Endothelial cell (in vitro differentiated cells): ENCODE measurements at places on chromosomes 12 and 14. TPM values are rescaled to one million over a fixed set of nuclear protein-coding genes. Genes with fewer than 3 reads are reported as not detected.

The RNASE1 gene
- 31.6 TPM for total RNA-seq

The RFLNA gene
- total RNA-seq: 13.3 TPM

The HPD gene
- total RNA-seq: not detected

The PHETA1 gene
- total RNA-seq: 14.8 TPM

DNA sequence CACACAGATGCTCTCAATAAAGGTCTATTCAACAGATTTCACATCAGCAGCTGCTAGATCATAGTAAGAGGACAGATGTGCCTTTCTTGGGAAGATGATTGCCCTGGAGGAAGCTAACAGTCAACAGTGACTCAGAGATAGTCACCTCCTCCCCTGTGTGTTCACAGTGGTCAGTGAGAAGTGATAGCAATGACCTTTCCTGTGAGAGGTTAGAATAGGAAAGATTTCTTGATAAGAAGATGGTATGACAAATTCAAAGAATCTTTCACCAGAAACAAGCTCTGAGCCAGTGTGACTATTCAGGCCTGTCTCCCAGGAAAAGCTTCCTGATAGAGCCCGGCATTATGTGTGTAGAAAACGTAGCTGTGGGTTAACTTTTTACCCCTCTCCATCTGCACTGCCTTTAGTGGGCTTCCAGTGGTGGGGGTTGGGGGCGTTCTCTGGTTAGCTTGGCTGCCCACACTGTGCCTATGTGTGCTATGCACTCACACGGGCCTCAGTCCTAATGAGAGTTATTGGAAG is 66.4 kb upstream of the ARHGAP5 start:
- no peak overlapping the region for H3K27ac ChIP-seq
- H3K27me3 ChIP-seq: peaks cover 3% of the 10 kb centered on the region
- peaks cover 16% of the 10 kb centered on the region for H3K4me1 ChIP-seq
- H3K36me3 ChIP-seq: no peaks in the 10 kb centered on the region
- no peak for DNase-seq

The CCDC85C gene
- total RNA-seq: 42.1 TPM

DNA sequence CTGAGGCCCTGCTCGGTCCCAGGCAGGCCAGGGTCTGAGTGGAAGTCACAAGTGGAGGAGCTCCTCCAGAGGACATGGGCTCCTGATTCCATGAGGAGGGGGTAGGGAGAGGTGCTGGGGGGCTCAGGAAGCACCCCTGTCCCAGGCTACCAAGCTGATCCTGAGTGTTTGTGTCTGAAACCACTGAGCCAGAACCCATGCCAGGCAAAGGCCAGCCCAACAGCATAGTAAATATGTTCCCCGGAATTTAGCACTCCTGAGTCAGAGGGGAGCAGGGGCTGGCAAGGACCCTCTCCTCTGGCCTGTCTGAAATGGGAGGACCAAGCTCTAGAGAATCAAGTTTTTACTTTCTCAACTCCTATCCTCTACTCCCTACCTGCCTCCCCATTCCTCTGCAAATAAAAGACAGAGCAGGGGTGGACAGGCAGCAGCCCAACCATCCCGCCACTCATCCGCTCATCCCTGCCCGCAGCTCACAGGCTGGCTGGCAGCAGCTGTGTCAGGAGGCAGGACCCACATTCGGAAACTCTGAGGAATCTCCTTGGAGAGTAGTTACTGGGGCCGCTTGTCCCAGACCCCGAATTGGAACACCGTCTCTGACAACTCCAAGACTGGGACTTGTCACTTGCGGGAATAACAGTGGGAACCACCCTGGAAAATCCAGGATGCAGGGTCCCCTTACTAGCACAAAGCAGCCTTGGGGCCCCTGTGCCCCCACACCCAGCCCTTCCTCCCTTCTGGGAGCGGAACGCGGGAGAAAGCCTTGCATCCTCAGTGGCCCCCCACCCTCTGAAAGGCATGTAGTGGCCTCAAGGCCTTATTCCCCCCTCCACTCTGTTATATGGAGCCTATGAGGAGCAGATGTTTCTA is 102.5 kb downstream of the ZFP36L1 start:
- no peak overlapping the region for H3K4me3 ChIP-seq
- peaks cover 5% of the 10 kb centered on the region for H3K27me3 ChIP-seq
- H3K4me1 ChIP-seq: peaks cover 36% of the 10 kb centered on the region
- DNase-seq: no peak
- H3K27ac ChIP-seq: no peak overlapping the region
- peaks cover 7% of the 10 kb centered on the region for H3K36me3 ChIP-seq

The CPNE6 gene
- not detected for total RNA-seq

The MYF5 gene
- not detected for total RNA-seq

GRCh38 chr12:125222876-125223275 is 157.6 kb downstream of the AACS start:
- no peak for DNase-seq
- H3K4me3 ChIP-seq: no peak overlapping the region
- H3K27me3 ChIP-seq: no peaks in the 10 kb centered on the region
- no peak overlapping the region for H3K27ac ChIP-seq
- H3K36me3 ChIP-seq: no peaks in the 10 kb centered on the region

- no peak overlapping the region for H3K4me3 ChIP-seq
- H3K27ac ChIP-seq: no peak overlapping the region
- no peaks in the 10 kb centered on the region for H3K27me3 ChIP-seq
- H3K4me1 ChIP-seq: peaks cover 3% of the 10 kb centered on the region
- H3K36me3 ChIP-seq: no peaks in the 10 kb centered on the region
- DNase-seq: no peak
These were observed 113.9 kb downstream of the AEBP2 start for GRCh38 chr12:19553175-19553574.
